ENCODE measurements at places on chromosomes 4 and X. TPM values are rescaled to one million over a fixed set of nuclear protein-coding genes. Genes with fewer than 3 reads are reported as not detected.
A peak's percentile ranks its signal among the peaks of the same experiment; 100 is the strongest.

The CNGA1 gene
- 0.52 TPM for total RNA-seq

The ASB9 gene
- total RNA-seq, result not detected

The ZCCHC18 gene
- 2.6 TPM for total RNA-seq

The VAMP7 gene
- 22.1 TPM for total RNA-seq

The NUDT11 gene
- 39.3 TPM for total RNA-seq

The CSN1S1 gene
- not detected for total RNA-seq

GRCh38 chrX:23503835-23504539 lies 163.3 kb upstream of the PRDX4 start:
- DNase-seq, result no peak

DNA sequence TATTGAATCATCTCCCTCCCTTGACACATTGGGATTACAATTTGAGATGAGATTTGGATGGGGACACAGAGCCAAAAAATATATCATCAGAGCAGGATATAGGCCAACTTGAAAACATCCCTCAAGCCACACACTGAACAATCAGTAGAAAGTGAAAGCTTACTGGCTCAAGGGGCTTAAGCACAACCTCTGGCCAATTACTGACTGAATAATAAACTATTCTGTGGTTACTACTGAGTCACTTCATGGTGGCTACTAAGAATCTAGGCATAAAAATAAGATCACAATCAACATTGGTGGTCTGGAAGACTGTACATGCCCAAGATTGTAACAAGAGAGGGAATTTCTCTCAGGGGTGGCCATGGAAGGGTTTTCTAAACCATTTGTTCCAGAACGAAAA lies 27.4 kb upstream of the GPR174 start:
- DNase-seq, result no peak

- peak; percentile 63 for DNase-seq
Measured at GRCh38 chrX:119273420-119274192, 37.5 kb downstream of the PGRMC1 start.

GRCh38 chr4:112284166-112284565 lies 1.5 kb downstream of the TIFA start:
- DNase-seq, result no peak

- no peak for DNase-seq
Measured at GRCh38 chr4:101205916-101206315, 141.4 kb downstream of the PPP3CA start.

DNA sequence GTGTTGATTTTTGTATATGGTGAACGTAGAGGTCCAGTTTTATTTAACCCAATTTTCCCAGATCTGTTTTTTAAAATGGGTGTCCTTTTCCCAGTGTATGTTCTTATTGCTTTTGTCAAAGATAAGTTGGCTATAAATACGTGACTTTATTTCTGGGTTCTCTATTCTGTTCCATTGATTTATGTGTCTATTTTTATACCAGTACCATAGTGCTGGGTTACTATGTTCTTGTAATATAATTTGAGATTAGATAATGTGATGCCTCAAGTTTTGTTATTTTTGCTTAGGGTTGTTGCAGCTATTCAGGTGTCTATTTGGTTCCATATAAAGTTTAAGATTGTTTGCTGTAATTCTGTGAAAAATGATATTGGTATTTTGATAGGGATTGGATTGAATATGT lies 749.1 kb upstream of the GRIA3 start:
- DNase-seq, result no peak

GRCh38 chrX:118536687-118537461 lies 41.3 kb downstream of the DOCK11 start:
- no peak for DNase-seq

DNA sequence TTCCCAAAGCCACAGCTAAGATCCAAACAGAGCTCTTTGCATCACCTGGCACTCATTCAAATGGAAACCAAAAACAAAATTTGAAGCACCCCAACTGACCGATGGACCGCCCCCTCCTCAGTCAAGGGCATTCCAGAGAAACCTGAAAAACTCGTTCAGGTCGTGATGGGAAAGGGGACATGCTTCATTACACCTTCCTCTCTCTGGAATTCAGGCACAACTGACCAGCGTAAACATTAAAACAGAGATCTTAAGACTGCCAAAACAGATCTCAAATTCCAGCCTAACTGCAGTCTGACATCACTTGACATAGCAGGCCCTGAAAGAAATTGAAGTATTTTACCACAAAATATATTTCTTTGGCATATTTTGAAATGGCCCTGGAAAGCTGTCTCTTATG lies 28.5 kb downstream of the PTTG2 start:
- no peak for DNase-seq

DNA sequence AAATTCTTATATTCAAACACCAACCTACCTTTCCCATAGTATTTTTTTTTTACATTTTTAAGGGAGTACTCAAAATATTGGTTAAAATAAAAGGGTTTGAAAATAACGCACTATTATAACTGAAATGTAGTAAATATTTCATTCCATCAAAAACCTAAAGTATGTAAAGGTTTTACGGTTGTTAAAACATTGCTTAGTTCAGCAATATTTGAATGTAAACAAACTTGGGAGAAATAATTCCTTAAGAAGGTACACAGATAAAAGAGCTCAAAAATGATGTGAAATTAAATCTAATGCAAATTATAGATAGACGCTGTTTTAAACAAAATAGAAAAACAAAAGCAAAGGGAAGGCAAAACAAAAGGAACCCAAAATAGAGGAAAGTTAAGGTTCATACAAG lies 1476.9 kb downstream of the PCDH18 start:
- DNase-seq, result no peak

- DNase-seq, result peak; percentile 44
Measured at GRCh38 chrX:51148848-51149247, 183.8 kb upstream of the NUDT10 start.
